ENCODE measurements at places on chromosomes 12 and 14.

DNA sequence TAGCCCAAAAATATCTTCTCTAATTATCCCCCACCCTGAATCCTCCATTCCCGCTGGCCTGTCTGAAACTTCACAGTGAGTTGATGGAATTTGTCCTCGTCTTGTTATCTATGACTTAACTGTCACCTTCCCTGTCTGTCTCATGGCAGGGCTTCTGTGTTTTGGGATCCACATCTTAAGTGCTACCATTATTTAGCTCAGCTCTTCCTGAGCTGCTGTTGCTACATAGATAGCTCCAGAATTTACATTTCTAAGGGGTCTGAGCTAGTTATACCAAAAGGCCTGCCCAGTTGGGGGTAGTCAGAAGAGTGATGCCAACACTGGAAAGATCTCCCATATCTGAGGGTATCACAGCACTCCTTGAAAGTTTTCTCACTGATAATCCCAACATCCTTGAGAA is 57.0 kb upstream of the CDKN3 start:
- DNase-seq, result no peak

GRCh38 chr14:51547701-51548100 is 104.0 kb upstream of the FRMD6 start:
- DNase-seq, result no peak

GRCh38 chr12:79255288-79255687 is 390.7 kb downstream of the SYT1 start:
- no peak for DNase-seq

DNA sequence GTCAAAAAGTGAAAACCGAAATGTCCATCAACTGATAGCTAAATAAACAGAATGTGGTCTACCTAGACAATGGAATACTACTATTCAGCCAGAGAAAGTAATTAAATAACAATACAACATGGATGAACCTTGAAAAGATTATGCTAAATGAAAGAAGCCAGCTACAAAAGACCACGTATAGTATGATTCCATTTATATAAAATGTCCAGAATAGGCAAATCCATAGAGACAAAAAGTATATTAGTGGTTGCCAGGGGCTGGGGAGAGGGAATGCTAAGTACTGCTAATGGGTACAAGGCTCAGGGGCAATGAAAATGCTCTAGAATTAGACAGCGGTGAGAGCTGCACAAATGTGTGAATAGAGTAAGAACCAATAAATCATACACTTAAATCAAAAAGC is 29.9 kb downstream of the CDC42BPB start:
- DNase-seq, result no peak

DNA sequence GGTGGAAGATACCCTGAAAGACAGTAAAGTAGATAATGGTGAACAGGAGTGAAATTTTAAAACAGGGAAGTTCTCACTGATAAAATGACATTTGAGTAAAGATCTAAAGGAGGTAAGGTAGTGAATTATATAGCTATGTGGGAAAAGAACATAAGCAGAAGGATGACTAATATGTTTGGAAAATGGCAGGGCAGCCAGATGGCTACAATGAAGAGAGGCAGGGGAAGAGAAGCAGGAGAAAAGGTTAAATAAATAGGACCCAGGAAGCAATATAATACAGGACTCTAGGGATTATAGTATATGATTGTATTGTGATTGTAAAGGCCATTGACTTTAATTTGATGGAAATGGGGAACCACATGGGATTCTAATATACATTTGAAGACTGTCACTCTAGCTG is 33.0 kb downstream of the SCFD1 start:
- DNase-seq, result no peak

DNA sequence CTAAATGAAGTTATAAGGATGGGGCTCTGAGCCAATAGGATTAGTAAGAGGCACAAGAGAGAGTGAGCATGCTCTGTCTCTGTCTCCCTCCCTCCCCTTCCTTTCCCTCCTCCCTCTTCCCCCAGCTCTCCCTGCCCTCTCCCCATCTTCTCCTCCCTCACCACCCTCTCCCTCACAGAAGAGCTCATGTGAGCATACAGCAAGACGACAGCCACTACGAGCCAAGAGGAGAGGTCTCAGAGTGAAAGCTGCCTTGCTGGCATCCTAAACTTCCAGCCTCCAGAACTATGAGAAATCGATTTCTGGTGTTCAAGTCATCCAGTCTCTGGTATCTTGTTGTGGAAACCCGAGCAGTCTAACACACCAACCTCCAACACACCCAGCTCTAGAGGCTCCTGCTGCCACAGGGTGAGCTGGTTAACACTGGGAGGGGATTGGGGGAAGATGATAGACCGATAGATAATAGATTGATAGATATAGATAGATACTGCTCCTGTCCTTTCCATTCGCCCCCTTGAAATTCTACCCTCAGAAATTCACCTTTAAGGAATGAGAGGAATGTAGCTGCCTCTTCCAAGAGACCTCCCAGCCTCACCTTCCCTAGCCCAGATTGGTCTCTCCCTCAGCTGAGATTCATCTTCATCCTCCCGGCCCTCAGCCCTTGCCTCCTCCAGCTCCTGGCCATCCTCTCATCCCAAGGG is 25.8 kb upstream of the ACTN1 start:
- DNase-seq, result no peak

- no peak for DNase-seq
Measured at GRCh38 chr14:77260199-77260598, 10.8 kb downstream of the NGB start.

- DNase-seq, result no peak
Measured at GRCh38 chr14:53979113-53979681, 22.6 kb upstream of the BMP4 start.

GRCh38 chr12:118120579-118121363 is 15.2 kb upstream of the PEBP1 start:
- DNase-seq, result peak; percentile 75

DNA sequence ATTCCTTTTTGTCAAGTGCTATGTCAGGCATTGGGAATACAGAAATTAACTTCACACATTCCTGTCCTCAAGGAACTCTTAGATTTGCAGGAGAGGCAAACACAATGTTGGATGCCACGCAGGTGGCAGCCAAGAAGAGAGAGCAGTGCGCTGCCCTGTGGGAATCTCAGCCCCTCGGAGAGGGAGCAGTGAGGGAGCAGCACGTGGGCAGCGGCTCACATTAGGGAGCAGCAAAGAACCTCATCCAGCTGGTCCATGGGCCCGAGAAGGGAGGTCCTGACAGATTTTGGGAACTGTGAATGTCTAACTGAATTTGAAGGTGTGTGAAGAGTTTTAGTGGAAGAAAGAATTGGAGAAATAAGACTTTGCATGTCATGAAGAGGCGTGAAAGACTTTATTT is 47.2 kb upstream of the EVL start:
- no peak for DNase-seq

GRCh38 chr14:99479906-99480869 is at the start of gene SETD3:
Gene SETD3 (minus strand): TSS chr14:99480859. CDS start chr14:99465805, 15,054 bp downstream.
- peak; percentile 88 for DNase-seq

DNA sequence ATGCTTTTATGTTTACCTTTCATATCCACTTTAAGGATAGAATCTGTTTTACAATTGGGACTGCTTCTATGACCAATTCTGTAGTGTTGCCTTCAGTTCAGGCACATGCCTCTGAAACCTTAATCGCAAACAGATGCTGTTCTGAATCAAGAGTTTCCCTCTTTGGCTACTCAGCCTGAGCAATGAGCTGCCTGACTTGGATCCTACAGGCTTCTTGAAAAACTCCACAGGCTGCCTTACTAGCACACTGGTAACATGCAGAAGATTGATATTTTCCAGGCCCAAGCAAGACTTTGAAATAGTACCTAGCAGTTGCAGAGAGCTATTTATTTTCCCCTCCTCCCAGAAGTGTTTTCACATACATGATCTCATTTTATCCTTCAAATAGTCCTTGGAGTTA is 34.8 kb upstream of the PMCH start:
- DNase-seq, result no peak

DNA sequence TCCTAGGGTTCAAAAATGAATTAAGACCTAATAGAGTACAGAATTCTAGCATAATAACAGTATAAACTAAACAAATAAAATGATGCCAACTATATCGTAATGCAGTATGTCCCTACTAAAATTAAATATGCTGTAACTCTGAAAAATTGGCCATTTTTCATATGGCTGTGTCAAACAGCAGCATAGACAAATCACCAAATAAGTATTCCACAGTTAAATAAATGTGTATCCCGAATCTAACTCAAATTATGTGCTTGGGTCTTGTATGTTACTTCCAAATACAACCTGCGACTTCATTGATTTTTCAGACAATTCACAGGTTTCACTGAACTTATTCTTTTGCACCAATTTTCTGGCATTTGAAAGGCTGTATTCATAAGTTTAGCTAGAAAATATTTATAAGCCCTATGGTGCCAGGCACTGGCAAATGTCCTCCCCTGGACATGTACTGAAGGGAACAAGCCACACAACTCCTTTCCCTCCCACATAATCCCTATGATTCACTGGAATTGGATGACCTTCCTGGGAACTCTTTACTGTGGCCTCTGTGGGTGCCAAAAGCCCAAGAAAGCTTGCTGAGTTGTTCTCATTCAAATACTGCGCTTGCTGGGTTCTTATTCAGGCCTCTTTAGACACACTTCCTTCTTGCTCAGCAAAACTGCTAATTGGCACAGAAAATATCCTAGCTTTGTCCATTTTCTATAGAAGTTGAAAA is 108.8 kb downstream of the KITLG start:
- peak; percentile 46 for DNase-seq

- no peak for DNase-seq
Measured at GRCh38 chr12:93540466-93540865, 32.0 kb upstream of the SOCS2 start.

DNA sequence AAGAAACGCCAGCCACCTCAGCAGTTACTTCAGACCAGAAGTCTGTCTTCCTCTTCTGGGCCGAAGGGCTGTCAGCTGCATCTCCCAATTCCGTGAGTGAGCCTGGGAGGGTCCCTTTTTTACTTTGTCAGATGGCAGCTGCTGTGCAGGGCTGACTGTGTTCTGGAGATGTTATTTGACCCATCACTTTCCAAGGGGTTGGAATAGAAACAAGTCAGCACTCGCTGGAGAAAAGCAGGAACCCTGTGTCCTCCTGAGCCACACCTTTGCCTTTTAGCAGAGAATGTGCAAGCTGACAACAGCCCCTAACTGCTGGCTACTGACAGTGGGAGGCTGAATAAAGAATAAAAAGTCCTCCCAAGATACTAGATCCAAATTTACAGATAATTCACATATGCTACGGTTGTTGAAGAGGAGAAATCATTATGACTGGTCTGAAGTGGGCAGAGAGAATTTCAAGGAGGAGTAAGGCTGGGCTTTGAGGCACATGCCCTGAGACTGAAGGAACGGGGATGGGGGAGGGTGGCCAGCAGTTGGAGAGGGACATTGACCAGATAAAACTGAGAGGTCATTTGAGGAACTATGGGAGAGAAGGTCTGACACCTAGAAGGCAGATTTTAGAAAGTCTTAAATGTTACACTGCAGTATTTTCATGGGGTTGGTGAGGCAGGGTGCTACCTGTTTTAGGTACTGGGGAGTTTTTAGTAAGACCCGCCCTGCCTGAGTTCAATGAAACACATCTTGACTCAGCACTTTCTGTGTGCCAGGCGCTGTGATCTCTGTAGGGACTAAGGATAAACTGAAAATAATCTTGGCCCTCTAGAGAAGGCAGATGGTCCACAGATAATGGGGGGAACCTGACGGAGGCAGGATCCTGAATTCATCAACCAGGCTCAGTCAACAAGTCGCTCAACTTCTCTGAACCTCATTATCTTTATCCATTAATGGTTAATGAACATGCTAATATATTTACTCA is 27.4 kb downstream of the FAM234B start:
- no peak for DNase-seq

DNA sequence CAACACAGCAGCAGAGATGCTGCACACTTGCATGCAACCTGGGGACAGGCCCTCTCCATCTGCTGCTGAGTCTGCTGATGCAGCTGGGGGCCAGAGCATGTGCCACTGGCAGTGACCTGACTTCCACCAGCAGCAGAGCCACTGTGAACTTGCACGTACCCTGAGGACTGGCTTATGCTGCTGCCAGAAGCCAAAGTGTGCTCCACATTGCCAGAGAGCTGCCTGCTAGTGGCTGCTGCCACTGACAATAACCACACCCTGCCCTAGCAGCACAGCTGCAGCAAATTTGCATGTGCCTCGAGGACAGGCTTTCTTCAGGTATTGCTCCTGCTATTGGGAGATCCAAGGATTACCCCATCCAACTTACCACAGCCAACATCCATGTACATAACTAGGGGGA is 4.5 kb upstream of the PRR4 start:
- no peak for DNase-seq

- no peak for DNase-seq
Measured at GRCh38 chr12:95599880-95600279, 48.6 kb upstream of the USP44 start.

GRCh38 chr12:119122047-119122446 is 56.7 kb upstream of the HSPB8 start:
- DNase-seq, result no peak

GRCh38 chr14:59677771-59678231 is 101.2 kb upstream of the CCDC175 start:
- no peak for DNase-seq

GRCh38 chr12:105449431-105449830 is 118.9 kb downstream of the C12orf75 start:
- no peak for DNase-seq

DNA sequence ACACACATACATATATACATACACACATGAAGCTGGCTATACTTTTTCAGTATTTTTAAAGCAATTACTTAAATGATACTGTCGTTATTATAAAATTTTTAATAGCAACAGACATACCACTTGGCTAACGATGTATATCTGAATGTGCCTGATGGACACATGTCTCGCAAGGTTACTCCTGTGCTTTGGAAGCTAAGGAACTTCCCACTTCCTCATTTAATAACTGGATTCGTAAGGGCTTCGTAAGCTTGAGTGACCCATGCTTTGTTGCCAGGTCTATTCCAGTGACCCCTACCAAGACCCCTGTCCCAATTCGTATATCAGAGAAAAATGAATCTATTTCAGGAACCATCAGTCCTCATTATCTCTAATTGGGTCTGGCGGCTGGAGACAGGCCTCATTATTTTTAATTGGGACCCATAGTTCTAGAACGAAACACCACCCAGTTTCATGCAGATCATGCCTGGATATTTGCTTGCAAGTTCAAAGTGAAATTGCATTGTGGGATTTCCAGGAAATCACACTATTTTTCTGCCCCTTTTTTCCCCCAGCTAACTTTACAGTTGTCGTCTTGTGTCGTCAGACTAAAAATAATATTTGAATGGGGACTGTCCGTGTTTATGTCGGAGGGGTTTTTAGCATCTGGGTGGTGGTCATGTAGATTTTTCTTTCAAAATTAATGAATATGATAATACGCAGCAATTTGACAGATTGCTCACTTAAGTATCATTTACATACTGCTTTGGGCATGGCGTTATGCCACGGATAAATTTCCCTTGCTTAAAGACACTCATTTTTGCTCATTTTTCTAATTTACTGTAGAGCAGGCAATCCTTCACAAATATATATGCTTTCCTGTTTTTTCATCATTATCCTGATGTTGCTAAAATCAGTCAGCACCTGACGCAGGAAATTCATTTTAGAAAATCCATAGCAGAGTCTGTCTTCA is 17.1 kb upstream of the MYO1H start:
- DNase-seq, result no peak
